Activated T-helper 1 cell treated with anti-CD3 and anti-CD28 coated beads, Interleukin-2, amount 50 U/mL, for 16 hours (primary cell): ENCODE measurements at places on chromosomes 3 and 15.

- DNase-seq, result no peak
These were observed 21.5 kb downstream of the TKT start for GRCh38 chr3:53234130-53234840.

DNA sequence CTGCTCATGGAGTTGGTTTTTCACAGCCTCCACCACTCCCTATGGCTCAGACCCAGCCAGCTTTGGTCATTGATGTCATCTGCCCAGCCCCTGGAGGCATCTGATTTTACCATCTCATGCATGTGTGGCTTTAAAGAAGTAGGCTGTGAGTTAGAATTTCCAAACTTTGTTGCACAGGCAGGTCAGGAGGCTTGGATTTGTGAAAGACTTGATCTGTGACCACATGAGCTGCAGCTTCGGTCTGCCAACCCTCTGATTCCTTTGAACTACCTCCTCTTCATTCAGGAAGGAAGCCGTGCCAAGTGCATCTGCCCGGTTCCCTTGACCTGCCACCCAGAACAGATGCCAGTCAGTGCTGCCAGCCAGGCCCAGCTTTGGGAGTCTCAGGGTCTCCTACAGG is 9.2 kb downstream of the CTXND1 start:
- no peak for DNase-seq

GRCh38 chr3:98846101-98846500 is 55.4 kb downstream of the DCBLD2 start:
- DNase-seq, result no peak

DNA sequence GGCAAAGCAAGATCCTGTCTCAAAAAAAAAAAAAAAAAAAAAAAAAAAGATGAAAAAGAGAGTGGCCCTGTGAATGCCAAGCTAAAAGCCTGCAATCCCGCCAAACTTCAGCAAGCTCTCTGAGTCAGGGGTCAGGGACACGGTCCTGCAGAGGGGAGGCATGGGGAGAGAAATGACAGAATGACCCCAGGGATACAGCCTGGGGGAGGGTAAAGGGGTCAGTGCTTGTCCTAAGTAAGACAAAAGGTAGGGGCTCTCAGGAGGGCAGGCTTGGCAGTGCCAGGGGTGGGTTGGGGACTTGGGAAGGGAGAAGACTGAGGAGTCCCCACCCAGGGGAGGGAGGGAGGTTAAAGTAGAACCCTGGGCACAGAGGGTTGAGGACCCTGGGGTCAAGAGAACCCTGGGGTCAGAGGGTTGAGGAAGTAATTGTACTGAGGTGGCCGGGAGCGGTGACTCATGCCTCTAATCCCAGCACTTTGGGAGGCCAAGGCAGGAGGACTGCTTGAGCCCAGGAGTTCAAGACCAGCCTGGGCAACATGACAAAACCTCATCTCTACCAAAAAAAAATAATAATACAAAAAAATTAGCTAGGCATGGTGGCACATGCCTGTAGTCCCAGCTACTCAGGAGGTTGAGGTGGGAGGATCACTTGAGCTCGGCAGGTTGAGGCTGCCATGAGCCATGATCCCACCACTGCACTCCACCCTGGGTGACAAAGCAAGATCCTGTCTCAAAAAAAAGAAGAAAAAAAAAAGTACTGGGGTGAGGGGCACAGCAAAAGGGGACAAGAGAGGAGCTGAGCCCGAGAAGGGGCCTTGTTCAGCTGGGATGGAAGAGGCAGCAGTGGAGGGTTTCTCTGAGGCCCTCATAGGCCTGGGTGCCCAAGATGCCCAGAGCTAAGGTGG is 5.2 kb upstream of the SEMA3B start:
- no peak for DNase-seq

DNA sequence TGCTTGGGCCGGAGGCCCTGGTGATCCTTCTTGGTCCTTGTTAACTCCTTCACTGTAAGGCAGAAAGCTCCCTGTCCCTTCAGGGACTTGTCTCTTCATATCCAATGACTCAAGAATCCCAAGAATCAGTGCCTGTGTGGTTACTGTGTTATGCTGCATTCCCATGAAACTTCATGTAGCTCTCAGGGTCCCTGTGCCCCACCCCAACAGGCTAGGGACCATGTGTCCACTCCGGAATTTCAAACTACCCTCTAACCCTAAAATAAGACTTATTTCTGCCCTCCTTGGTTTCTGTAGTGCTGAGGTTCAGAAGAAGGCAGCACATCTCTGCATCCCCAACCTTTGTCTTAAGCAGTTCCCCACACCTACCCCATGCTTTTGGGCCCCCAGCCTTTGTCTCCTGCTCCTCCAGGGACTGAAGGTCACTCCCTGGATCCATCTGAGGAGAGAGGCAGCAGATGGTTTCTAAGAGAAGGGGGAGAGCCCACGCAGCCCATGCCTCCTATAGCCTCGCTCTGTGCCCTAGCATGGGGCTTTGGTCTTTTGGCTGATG is 531 bp upstream of the MAP1A start:
- DNase-seq, result no peak

GRCh38 chr3:15495461-15496340 is 25.8 kb downstream of the COLQ start:
- no peak for DNase-seq

DNA sequence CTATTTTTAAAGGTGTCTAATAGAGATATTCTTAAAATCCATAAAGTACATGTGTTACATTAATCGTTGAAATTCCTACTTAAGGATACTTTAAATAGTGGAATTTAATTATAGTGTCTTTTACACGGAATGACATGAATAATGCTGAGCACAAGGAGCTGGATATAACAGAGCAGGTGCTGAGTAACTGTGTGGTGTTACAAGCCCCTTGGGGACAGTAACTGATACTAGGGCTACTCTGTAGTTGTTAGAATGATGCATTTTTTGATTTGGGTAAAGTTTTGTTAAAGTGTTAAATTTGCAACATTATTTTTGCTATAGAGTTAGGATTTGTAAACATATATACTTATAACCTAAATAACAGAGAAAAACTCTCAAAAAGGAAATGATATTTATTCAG is 1496.1 kb downstream of the OTOL1 start:
- DNase-seq, result no peak

DNA sequence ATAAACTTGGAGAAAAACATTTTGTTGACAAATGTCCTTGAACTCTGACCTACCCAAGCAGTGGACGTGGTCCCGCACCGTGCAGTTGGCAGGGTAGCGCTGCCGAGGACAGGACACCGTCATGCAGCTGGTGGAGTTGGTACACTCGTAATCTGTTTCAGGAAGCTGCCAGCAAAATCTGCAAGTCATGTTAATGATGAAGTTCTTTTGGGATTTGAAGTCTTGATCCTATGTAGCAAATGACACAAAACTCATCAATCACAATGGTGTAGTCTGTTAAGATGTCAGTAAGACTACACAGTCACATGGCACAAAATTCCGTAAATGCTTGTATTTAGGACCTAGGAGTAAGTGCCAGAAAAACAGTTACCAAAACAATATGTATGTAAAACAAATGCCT is 5.5 kb downstream of the TM2D3 start:
- no peak for DNase-seq

- DNase-seq, result no peak
These were observed 321.7 kb upstream of the FRG2C start for GRCh38 chr3:75342425-75342824.

DNA sequence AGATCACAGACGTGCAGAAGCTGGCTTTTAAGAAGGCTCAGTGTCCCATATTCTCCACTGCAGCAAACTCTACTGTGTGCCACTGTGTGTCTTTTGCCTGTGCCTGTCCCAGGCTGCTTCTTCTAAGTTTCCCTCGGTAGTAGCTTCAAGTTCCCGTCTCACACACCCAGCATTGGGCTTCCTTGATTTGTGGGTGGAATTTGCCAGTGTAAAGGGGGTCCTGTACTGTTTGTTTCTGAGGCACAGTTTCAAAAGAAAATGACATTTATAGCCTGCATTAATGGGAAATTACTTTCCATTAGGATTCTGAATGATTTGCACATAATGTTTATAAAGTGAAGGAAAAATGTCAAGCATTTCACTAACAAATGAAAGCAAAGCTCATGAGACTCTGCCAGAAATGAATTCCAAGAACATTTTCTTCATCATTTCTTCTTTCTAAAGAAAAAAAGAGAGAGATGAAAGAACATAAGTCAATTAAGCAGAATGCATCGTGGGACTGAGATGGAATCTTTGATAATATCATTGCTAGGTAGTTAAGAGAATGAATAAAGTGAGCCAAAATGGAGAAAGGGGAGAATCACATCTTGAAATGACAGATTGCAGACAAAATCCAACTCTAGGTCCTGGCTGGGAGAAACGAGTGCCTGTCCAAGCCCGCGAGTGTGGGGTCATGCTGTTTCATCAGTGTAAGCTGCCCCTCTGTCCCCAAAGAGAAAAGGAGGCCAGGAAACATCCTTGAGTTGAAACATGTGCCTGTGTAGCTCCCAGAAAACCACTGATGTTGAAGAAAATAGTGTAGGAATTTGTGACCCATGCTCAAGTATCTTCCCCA is 48.6 kb upstream of the ADAMTSL3 start:
- DNase-seq, result no peak

DNA sequence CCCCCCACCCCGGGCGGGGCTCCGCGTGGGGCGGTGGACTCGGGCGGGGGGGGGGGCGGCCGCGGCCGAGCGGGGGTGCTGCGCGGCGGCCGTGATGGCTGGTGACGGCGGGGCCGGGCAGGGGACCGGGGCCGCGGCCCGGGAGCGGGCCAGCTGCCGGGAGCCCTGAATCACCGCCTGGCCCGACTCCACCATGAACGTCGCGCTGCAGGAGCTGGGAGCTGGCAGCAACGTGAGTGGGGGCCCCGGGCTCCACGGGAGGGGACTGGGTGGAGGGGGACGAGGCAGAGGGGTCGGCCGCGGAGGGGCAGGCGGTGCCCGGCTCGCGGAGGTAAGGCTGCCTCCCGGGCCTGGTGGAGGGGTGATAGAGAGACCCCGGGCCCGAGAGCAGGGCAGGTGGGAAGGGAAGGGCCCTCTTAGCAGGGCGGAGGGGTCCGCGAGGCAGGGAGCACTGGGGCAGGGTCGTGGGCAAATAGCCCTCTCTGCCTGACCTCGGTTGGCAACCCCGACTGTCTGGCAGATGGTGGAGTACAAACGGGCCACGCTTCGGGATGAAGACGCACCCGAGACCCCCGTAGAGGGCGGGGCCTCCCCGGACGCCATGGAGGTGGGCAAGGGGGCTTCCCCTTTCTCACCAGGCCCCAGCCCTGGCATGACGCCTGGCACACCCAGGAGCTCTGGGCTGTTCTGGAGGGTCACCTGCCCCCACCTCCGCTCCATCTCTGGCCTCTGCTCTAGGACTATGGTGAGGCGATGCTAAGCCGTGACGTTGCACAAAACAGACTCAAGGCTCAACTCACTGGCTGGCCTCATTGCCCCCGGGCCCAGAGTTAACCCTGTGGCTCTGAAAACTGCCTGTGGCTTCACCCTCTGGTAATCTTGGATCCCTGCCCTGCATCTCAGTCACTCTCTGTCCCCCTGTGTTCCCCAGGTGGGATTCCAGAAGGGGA is at the start of gene ECE2:
Gene ECE2 (plus strand): TSS at position 62 of the 950 bp plus-strand sequence. CDS start 132 bp downstream, at position 194.
- DNase-seq, result no peak

DNA sequence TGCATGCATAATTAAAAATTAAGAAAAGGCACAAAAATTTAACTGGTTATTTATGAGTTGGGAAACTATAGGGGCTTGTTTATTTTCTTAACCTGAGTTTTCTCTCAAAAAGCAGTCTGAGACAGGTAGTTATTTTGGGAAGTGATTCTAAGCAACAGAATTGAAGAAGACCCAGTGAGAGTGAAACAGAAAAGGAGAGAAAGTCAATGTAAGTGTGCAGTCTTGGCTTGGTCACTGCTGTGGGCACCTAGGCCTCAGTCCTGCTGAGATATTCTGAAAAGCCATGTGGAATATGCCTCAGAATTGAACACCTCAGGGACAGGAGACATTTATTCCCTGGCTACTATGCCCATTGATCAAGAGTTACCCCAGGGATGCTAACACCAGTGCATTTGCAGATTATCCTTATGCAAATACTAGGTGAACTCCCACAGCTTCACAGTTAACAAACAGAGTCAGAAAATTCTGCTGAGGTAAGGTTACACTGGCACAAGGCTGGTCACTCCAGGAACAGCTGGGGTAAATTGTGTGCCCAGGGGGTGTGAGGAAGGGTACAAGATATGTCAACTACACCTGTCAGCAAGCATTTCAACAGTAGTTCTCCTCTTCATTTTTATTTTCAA is 222.7 kb downstream of the EFHB start:
- no peak for DNase-seq

DNA sequence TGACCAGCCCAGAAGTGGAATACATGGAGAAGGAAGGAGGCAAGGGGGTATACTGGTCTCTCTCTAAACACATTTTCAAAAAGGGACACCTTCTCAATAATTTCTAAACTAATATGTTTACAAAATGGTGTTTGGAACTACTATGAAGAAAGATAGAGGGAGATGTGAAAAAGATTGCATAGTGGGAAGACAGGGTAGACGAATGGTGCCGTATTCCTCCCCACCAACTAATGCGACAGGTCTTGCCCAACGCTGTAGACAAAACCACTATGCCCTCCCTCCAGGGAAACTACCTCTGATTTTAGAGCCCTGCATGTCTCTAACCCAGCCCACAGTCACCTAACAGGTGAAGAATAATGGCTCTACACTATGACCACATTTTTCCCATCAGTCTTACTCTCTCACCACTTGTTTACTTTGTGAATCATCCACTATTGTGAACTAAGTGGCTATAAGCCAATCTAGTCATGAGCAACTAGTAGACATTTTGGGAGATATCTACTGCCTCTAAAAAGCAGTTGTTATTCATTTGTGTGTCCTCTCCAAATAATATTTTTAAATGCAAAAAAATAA is 108.2 kb upstream of the UBE2E2 start:
- DNase-seq, result no peak

DNA sequence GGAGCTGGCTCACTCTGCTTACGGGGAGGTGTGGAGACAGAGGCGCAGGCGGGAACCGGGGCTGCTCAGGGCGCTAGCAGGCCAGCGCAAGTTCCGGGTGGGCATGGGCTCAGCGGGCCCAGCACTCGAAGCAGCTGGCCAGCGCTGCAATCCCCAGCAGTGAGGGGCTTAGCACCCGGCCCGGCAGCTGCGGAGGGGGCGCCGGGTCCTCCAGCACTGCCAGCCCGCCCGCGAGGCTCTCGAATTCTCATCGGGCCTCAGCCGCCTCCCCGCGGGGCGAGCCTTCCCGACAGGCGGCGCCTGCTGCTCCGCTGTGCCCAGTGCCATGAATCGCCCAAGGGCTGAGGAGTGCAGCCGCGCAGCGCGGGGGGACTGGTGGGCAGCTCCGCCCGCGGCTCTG is 78.6 kb upstream of the MITF start:
- no peak for DNase-seq

DNA sequence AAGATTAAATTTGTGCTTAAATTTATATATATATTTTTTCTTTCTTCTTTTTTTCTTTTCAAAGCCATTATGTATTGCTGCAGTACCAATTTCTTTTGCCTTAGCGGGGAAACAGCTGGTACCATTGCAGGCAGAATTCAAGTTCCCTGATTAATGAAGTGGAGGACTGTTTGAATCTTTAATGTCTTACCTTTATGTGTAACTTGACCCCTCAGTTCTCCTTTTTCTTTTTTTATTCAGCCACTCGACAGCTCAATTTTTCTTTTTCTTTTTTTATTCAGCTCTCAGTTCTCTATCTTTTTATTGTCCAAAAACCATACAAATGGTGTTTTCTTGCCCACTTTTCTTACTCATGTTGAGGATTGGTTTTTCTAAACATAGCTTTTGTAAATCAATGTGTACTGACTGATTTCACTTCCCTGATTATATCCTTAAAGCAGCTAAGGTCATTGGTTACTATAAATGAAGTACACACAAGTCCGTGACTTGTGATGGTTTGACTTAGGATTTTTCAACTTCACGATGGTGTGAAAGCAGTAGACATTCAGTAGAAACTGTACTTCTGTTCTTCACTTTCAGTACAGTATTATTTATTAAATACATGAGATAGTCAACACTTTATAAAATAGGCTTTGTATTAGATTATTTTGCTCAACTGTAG is 22.8 kb downstream of the ATP2C1 start:
- DNase-seq, result no peak
